ENCODE measurements at places on chromosomes 1 and 21.

GRCh38 chr1:57572016-57572415, 148.2 kb upstream of the DAB1 start:
- no peak for DNase-seq

GRCh38 chr21:32423320-32424190, 11.0 kb downstream of the EVA1C start:
- no peak for DNase-seq

- DNase-seq, result no peak
These were observed 80.8 kb upstream of the SLC2A1 start for GRCh38 chr1:43039228-43040055.

DNA sequence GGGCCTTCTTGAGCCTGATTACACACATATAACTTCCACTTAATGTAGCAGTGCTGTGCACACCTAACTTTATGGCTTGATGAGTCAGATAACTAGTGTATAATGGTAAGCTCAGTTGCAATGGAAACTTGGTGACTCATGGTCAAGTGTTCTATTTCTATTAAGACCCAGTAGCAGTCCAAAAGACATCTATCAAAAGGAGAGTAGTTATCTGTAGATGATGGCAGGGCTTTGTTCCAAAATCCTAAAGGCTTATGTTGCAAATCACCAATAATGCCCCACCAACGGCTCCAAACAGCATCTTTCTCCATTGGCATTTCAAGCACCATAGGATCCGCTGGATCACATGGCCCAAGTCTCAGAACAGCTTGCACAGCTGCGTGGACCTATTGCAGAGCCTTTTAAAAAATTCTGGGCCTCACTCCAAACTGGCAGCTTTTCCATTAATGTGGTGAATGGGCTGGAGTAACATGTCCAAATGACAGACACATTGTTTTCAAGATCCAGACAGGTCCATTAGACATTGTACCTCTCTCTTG, 566.8 kb upstream of the USP24 start:
- DNase-seq, result no peak

DNA sequence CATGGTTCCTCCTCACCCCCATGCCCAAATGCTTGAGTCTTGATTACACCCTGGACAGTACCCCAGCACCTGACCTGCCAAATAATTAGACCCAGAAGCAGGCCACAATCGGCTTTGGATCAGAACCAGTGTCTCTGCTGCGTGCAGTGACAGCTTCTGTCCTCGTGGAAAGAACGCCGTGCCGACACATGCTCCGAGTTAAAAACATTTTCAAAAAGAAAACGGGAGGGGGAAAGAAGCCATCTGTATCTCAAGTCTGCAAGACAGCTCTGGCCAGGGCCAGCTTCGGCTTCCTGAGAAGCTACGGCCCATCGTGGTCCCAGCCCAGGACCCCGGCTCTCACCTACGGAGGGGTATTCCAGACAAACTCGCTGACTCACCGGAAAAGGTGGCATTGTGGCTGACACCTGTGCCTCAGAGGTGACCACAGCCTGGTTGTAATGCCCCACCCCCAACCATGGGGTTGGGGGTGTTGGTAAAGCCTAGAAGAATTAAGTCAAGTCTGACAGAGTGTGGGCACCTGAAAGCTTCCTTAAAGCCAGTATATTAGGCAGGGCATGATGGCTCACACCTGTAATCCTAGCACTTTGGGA, 25.8 kb downstream of the SSBP3 start:
- no peak for DNase-seq

DNA sequence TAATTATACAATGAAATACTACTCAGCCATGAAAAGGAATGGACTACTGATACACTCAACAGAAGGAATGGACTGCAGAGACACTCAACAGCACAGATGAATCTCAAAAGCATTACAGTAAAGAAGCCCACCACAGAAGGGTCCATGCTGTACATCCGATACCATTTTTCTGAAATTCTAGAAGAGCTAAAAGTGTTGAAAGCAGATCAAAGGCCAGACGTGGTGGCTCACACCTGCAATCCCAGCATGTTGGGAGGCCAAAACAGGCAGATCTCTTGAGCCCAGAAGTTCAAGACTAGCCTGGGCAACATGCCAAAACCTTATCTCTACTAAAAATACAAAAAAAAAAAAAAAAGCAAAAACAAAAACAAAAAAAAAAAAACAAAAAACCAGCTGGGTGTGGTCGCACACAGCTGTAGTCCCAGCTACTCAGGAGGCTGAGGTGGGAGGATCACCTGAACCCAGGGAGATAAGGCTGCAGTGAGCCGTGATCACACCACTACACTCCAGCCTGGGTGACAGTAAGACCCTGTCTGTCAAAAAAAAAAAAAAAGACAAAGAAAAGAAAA, 15.5 kb downstream of the PPP1R15B start:
- DNase-seq, result no peak

DNA sequence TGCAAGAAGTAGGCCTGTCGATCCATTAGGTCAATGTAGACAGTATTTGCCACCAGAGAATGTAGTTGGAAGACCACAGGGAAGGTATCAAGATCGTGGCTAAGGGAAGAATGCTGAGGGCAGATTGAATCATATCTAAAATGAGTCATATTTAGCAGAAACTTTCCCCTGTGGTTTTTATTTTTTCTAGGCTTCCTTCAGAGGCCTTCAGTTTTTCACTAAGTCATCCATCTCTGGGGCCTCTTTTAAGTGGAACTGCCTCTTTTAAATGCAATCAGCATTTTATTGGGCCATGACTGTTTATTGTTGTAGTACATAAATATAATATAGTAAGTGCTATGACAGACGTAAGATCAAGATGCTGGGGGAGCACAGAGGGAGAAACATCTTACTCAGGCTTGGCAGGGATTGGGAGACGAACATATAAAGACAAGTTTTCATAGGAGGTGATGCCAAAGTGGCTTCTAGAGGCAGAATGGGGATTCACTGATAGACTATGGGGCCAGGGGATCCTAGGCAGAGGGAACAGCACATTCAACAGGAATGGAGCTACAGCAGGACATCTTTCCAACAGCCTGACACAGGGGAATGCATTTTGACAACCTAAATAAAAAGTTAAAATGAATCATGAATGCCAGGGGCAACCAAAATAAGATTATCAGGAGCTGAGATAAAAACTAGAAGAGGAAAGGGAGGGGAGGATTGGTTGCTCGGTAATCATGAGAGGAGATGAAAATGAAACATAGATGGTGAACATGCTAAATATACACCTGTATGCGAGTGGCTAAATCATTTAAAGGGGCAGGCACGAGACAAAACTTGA, 20.1 kb downstream of the UBE2U start:
- DNase-seq, result no peak

- DNase-seq, result no peak
These were observed 9.2 kb upstream of the CDC42 start for GRCh38 chr1:22043198-22043769.

- no peak for DNase-seq
These were observed 11.2 kb downstream of the CD46 start for GRCh38 chr1:207763091-207763490.

DNA sequence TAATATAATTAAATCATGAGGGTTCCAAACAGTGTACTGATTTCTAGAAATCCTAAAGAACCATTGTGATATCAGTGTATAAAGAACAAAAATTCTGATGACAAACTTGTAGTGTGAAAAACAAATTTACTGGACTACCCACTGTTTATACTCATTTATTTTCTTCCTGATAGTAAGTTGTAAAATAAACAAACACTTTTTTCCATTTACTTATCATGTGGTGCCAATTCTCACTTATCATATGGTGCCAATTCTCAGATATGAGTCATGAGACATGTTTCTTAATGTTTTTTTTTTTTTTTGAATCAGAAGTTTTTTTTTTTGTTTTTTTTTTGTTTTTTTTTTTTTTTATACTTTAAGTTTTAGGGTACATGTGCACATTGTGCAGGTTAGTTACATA, 137.7 kb downstream of the LEPR start:
- DNase-seq, result no peak

DNA sequence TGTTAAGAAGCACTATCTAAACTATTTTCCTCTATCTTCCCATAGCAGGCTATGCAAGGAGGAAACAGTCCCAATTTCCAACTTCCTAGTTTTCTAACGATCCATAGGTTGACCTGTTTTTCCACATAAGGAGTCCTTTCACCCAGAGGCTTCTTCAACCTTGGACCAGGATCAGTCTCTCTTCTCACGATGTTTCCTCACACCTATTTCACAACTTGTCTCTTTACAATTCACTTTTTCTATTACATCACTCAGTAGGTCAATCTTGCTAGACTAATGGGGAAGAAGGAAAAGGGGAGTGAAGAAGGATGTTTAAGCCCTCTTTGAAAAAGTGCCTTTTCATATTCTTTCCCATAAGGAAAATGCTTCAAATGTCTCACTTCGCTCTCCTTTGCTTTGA, 15.9 kb downstream of the PALMD start:
- no peak for DNase-seq

DNA sequence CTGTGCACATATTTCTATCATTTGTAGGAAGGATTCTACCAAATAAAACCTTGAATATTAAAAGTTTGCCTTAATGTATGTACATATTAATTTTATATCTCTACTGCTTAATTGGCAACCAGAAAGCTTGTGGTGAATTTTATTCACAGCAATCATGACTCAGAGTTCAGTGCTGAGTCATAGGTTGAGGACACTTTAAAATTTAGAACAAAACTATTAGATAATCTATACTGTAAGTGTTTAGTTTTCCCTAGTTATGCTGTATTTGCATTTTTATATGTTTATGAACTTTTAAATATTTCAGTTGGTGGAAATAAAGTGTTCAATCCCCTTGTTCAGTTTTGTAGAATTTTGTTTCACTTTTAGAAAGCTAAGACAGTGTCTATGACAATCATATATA, 841.5 kb downstream of the KCNT2 start:
- DNase-seq, result no peak

DNA sequence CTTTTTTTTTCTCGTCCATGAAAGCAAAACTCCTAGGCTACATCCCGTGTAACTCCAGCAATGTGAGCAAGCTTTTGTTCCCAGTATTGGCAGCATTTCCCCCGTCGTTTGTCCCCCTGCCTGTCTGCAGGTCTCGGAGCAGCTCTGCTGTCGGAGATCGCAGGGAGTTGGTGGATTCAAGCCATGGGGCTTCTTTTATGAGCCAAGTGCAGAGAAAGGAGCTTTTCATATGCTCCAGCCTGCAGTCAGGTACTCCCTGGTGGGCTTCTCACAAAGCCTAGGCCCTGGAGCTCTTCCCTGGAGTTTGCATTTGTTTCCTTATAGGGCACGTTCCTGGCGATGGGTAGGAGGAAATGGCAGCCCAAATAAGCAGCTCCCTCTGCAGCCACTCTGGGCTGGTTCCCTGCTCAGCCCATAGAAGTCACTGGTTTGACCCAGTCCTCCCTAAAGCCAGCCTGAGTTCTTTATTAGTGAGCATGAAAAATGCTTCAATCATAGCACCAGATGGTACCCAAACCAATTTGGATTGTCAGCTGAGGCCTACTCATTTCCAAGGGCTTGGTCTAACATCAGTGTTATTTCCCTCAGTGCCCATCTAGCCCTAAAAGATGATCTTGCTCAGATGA, 78.3 kb downstream of the NUF2 start:
- DNase-seq, result no peak

DNA sequence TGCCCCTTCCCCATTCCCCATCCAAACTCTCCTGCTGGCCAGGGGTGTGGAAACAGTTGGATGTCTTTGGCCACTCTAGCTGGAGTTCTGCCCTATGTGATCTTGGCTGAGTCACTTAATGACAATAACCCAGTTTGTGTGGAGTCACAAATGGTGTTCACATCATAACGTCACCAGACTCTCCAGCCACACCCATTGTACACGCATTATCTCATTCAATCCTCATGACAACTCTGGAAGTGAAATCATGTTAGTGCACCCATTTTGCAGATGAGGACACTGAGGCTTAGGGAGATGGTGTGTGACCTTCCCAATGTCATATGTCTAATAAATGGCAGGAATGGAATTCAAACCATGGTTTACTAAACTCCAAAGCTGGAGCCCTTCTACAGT, 1.2 kb upstream of the CDA start:
- DNase-seq, result no peak

- no peak for DNase-seq
These were observed 24.8 kb downstream of the CSF1 start for GRCh38 chr1:109935451-109935900.

DNA sequence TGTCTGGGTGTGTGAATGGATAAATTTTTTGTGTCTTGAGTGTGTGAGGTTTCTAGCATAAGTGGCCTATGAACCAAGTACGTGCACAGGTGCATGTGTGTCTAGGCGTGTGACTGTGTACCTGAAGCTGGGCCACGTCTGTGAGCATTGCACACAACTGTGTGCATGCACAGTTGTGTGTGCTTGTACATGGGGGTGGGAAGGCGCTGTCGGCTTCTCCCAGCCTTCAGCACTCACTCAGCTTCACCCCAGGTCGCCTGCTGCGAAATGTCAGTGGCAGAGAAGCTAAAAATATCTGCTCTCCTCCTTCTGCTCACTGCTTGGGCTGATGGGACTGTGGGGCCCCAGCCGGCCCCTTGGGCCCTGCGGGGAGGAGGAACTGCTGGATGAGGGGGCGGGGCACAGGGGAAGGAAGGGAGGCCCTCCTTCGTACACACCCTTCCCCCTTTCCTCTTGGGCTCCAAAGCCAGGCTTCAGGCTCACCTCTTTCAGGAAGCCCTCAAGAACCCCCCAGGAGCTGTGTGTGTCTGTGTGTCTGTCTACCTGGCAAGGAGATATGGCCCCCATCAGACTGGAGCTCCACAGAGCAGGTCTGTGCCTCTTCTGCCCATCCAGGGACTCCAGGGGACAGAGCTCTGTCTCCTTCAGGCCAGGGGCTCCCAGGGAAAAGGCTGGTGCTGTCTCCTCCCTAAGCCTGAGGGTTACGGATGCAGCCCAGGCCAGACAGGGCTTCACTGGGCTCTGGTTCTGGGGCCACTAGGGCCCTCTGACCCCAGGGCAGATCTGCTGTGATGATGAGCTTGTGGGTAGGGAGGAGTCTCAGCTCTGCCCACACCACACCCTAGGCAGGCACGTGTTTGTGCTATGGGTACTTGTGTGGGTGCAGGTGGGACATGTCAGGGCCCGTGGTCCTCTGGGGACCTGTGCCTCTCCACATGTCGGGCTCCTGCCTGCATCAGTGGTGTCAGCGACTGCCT, 35.6 kb upstream of the WASF2 start:
- DNase-seq, result no peak

DNA sequence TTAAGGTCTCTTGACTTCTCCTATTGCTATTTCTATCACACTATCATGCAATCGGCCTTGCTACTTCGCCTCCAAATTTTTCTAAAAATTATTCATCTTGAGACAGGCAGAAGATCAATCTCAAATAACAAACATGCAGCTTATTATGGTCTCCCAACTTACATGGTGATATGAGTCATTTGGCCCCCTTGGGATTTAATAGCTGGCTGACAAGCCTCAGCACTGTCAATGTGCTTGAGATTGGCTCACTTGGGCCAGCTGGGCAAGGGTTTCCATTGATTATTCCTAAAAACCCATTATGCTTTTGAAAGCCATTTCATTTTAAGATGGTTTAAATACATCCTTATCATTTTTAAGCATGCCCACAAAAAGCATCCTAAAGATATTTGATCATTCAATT, 224.5 kb upstream of the NFIA start:
- DNase-seq, result no peak

GRCh38 chr1:243313635-243314536, 58.0 kb downstream of the SDCCAG8 start:
- DNase-seq, result no peak

All from stimulated activated CD4-positive, alpha-beta T cell treated with anti-CD3 and anti-CD28 coated beads, Interleukin-1b, Interleukin-23, amount 100 ng/mL, for 24 hours (primary cell).